Pancreas (tissue), 10 donors: ENCODE measurements at places on chromosomes 13 and 19. TPM values are rescaled to one million over a fixed set of nuclear protein-coding genes. Genes with fewer than 3 reads are reported as not detected.

The IL4I1 gene
- total RNA-seq = 0.51 TPM

The WTIP gene
- total RNA-seq = 3.8 TPM

The FBXW9 gene
- total RNA-seq = 4.2 TPM

The ATF5 gene
- 8.2 TPM for total RNA-seq

The SIGLEC8 gene
- 0.25 TPM for total RNA-seq

The CNMD gene
- total RNA-seq = not detected

The ZNF814 gene
- 4.4 TPM for total RNA-seq

The ZNF304 gene
- 3.1 TPM for total RNA-seq

The METTL21C gene
- not detected for total RNA-seq

The CFAP97D2 gene
- total RNA-seq = 3.2 TPM

DNA sequence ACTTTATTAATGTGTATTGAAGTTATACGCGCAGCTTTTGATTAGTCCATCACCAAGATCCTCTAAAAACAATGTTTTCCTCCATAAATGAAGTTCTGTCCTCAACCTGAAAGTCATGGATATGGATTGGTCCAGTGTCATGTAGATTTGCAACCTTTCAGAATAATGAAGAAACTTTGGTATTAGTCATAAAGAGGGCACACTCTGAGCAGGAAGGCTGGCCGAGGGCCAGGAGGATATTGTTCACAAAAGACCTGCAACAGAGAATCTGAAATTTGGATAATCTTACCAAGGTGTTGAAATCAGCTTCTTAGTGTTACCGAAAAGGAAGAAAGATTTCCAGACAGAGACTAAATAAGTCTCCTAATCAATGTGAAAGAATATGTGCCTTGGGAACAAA is 20.7 kb downstream of the CLDN10 start:
- no peak for DNase-seq

DNA sequence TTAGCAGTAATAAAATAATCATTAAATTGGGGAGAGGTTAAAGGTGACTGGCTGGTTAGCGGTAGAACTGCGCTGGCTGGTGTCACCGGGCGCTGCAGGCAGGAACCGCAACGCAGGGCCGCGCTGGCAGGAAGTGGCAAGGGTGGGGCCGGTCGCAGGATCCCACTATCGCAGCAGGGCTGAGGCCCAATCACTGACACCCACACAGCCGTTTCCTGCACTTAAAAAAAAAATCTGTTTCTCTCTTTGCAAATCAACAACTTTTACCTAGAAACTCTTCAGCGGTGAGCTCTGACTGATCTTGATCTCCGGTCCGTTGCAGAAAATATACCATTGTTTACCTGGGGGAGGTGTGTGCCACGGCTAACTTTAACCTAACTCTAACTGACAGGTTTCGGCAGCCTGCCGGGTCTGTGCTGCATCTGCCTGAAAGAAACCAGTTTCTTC is 46.9 kb downstream of the KLF2 start:
- no peak for DNase-seq

DNA sequence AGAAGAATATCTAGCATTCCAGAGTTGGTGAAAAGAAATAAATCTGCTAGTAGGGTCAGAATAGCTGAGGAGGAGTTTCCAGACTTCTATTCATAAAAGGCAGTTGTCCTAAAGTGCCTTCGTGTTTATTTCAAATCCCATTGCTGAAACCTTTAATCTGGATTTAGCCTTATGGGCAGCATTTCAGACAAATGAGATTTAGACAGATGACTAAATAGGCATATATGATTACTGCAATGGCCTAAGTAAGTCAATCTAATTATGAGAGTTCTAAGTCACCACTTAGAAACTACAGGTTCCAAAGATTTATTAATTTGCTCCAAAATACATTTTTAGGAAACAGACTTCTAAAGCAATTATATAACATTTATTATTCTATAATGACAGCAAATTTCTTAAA is 368.7 kb downstream of the LIG4 start:
- no peak for DNase-seq

GRCh38 chr13:42454749-42455148 is 119.2 kb upstream of the TNFSF11 start:
- DNase-seq = no peak

GRCh38 chr19:45352914-45353796 is 12.6 kb downstream of the KLC3 start:
- no peak for DNase-seq

GRCh38 chr13:100734194-100734720 is 59.7 kb upstream of the TMTC4 start:
- DNase-seq = no peak

DNA sequence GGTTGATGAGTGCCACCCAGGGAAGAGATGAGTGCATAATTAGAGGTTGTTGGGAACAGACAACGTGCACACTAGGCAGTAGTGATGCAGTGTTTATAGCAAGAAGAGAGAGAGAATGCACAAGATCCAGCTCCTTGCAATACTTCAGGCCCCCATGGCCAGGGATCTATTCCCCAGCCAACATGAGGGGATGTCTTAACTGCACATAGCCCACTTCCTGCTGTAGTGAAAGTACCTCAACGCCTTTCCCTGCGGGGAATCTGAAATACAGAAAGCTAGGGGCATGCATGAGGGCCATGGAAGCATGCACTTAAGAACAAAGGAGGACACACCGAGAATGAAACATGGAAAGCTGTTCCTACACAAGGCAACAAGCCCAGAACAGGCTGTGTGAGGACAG is 636.7 kb upstream of the GPC6 start:
- no peak for DNase-seq

GRCh38 chr13:65414187-65414586 is 1815.9 kb downstream of the PCDH9 start:
- DNase-seq = no peak

DNA sequence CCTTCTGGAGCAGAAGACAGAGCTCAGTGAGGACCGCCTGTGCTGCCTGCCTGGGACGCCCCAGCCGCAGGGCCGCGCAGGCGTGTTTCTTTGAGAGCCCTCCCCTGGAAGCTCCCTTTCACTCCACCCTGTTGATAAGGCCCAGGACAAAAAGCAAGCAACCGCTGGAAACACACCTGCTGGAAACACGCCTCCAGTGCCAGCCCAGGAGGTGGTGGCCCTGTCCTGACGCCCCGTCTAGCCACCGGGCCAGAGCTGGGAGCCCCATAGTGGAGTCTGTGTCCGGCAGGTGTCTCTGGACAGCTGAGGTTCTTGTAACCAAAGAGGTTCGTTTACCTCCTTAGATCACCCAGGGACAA is 173.8 kb downstream of the KATNAL1 start:
- no peak for DNase-seq

DNA sequence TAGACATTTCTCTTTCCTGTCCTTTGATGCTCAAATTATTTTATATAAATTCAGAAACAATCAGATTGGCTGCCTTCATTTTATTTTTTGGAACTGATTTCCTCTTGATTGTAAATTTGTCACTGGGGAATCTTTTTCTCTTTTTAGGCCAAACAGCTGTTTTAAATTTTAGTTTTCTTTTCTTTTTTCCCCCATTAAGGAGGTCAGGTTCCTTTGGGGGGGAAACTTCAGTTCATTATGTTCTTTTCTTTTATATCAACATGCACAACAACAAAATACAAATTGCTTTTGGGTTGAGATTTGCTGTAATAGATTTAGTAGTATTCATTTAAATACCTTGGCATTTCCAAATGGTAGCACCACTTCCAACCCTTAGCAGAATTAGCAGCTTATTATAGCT is 264.8 kb upstream of the SPRY2 start:
- no peak for DNase-seq

- DNase-seq = peak; percentile 90
Observed at GRCh38 chr19:4061178-4061682, 5.5 kb downstream of the ZBTB7A start.
